ENCODE measurements at places on chromosomes 7 and 10.

- DNase-seq, result no peak
Observed at GRCh38 chr10:15871823-15872222, 11.5 kb upstream of the MINDY3 start.

GRCh38 chr7:8133188-8133848, 128.6 kb downstream of the ICA1 start:
- DNase-seq, result no peak

DNA sequence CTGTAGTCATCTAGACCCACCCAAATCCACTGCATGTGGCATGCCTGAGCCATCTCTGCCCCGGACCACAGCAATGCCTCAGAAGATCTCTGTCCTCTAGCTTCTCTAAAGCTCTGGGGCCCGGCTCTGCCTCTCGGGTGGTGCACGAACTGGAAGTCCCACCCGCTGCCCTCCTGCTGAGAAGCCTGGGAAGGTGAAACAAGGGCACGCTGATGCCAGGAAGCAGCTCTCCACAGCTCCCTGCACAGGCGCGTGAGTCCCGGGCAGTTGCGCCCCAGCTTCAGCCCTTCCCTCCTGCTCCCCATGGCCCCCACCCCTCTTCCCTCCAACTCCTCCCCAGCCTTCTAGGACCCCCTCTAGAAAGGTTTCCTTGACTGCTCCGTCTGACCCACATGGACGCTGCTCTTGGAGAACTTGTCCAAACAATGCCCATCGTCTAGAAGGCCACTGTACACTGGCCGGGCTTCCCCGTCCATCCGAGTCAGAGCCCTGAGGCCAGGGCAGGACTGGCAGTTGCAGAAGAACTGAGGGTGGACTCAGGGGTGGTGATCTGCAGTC, 12.8 kb downstream of the KCNH2 start:
- no peak for DNase-seq

GRCh38 chr10:96470116-96470743, 43.5 kb downstream of the TLL2 start:
- no peak for DNase-seq

DNA sequence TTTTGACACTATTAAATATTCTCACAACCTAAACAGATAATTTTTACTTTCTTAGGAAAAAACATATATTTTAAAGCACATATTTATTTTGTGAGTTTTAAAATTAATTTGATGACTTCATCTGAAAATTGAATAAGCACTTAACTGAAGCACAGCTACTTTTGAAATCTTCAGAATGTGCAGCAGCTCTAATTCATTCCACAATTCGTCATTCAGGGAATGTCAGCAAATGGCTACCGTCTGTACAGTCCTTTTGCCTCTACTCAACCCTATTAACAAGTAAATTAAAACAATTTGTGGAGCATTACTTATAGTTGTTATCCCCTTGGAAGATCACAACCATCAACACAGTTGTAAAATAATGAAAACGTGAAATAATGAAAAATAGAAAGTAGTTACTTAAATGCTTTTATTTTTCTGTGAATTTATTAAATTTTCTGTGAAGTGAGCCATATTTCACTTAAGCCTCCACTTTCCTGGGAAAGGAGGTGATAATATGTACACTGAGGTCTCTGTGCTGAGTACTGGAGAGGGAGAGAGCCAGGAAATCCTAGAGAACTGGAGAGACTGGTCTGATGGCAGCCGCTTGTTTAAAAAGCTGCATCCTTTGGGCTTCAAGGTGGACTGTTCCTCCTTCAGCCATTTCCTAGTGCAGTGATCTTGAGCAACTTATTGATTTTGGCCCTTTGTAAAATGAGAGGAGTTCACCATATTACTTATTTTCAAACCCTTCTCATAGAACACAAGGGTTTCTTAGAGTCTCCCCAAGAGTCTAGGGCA, 70.6 kb downstream of the REEP3 start:
- no peak for DNase-seq

DNA sequence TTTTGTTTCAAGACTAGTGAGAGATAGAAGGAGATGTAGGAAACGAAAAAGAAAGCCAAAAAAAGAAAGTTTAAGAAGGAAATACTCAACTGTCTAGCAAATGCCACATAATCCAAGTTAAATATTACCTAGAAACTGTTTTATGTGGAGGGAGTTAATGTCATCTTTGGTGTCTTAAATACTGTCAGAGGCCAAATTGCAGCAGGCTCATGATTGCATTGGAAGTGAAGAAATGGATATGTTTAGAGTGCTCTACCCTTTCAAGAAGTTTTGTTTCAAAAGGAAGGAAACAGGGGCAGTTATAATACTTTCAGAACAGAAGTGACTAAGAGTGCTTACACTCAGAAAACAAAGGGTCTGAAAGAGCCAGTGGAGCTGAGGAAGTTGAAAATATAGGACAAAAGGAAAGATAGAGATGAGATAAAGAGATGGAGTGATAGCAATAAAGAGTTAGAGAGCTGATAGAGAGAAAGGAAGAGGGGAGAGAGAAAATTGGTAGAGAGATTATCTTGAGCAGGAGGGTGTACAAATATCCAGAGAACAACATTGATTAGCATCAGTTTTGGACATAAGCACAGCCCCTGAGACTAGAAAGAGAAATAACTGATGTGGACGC, 28.0 kb upstream of the GNAI1 start:
- no peak for DNase-seq

- DNase-seq, result no peak
Observed at GRCh38 chr10:30840395-30841050, 191.1 kb downstream of the ZNF438 start.

All from stimulated activated CD8-positive, alpha-beta memory T cell treated with anti-CD3 and anti-CD28 coated beads, Interleukin-7, amount 100 ng/mL, for 1 hour (primary cell).